Karpas-422 (cell line): ENCODE measurements at places on chromosomes 5 and 9.

DNA sequence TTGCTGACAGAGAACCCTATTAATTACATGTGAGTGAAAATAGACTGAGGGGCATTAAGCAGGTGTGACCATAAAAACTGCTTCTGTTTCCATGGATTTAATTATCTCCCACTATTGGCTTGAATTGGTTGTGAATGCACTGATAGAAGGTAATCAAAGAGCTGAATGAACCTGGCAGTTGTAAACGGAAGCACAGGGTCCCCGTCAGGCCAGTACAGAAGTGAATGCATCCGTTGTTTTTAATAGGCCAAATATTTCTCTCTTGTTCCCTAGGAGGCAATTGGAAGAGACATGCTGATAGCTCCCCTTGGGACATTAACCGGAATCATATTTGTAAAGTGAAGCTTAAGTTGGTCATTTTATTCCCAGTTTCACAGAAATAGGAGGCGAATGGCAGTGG, 147.0 kb downstream of the CAVIN4 start:
- no peak for DNase-seq

DNA sequence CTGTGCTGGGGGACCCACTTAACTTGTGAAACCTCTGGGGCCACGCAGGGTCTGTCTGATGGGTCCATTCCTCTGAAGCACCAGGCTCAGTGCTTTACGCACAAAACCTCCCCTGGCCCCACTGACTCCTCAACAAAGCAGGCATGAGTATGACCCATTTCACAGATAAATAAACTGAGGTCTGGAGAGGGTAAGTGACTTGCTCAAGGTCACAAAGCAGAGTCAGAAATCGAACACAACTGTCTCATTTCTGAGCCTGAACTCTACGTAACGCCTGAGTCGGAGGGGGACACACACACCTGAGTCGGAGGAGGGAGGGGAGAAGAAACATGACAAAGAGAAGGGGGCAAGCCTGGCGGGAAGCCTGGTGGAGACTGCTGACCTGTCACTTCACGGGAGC, 48.0 kb upstream of the RAPGEF1 start:
- DNase-seq, result no peak

GRCh38 chr5:25515525-25515924, 870.7 kb upstream of the CDH10 start:
- no peak for DNase-seq

DNA sequence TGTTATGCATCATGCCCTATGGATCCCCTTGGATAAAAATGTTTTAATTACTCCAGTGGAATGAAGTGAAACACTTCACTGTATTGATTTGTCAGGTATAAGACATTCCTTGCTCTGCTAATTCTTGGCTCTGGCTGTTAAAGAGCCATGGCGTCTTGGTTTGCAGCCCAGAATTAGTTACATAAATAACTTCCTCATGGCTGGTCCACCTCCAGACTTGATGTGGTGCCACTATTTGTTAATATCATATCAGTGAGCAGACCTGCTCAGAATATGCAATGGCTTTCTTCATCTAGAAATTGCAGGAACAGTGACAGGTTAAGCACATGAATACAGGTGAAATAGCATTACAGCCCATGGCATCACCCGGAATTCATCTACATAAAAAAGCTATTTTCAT, 446.9 kb upstream of the GRIN3A start:
- DNase-seq, result no peak

DNA sequence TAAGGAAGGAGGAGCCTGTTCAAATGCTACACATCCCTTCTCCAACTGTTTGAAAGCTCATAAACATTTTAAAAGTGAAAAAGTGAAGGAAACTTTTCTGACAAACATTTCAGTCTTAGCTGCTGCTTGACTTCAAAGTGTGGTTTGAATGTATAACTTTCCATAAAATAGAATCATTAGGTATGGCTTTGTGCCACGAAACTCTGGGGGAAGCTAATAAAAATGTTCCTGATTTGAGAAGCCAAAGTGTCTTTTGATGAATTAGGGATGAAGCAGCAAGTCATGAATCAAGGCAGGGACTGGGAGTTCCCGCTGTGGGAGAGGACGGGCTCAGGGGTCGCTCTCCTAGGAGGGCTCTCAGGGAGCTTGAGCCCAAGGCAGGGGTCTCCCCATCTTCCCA, 15.3 kb downstream of the MVB12B start:
- no peak for DNase-seq

GRCh38 chr9:76323490-76323889, 70.7 kb downstream of the RFK start:
- DNase-seq, result no peak

- DNase-seq, result no peak
These were observed 15.5 kb upstream of the FAF2 start for GRCh38 chr5:176432707-176433106.

GRCh38 chr5:178182158-178182876, 4.9 kb downstream of the GMCL2 start:
- DNase-seq, result no peak

- DNase-seq, result no peak
These were observed 191.5 kb downstream of the GOLPH3 start for GRCh38 chr5:31982621-31983020.

- DNase-seq, result no peak
These were observed 180.6 kb downstream of the MACROH2A1 start for GRCh38 chr5:135218486-135218755.

GRCh38 chr5:179374506-179375235, 29.4 kb upstream of the ADAMTS2 start:
- no peak for DNase-seq

GRCh38 chr5:145824040-145824439, 11.1 kb downstream of the PRELID2 start:
- no peak for DNase-seq
